Neural crest cell (in vitro differentiated cells): ENCODE measurements at places on chromosomes 7 and 10. TPM values are rescaled to one million over a fixed set of nuclear protein-coding genes. Genes with fewer than 3 reads are reported as not detected.

- DNase-seq, result no peak
- H3K4me3 ChIP-seq, result no peak overlapping the region
- H3K27me3 ChIP-seq, result no peaks in the 10 kb centered on the region
- peaks cover 3% of the 10 kb centered on the region for H3K36me3 ChIP-seq
These were observed 29.6 kb downstream of the MAD1L1 start for GRCh38 chr7:2202901-2203765.

Gene ZNHIT1
- total RNA-seq, result 53.3 and 53.7 TPM in 2 replicates

GRCh38 chr7:46881507-46882127, 700.3 kb downstream of the TNS3 start:
- no peak overlapping the region for H3K27ac ChIP-seq
- H3K4me3 ChIP-seq, result no peak overlapping the region
- DNase-seq, result no peak
- no peaks in the 10 kb centered on the region for H3K27me3 ChIP-seq
- peaks cover 3% of the 10 kb centered on the region for H3K36me3 ChIP-seq

DNA sequence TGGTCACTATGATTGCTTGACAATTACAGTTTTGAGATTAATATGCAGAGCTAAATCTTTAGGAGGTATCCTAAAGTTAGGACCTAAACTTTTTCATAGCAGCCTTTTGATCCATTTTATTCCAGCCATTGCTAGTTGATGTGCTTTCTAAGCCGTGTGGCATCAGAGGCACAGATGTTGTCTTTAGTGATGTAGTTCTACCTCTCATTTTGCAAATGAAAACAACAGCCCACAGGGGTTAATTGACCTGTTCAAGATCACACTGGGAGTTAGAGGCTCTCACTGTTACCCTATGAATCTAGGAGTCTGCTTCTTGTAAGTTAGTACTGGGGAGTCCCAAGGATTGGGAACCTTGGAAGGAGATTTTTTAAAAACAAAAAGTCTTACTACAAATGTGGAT, 10.6 kb downstream of the AUTS2 start:
- DNase-seq, result no peak
- H3K4me3 ChIP-seq, result no peak overlapping the region
- peaks cover 23% of the 10 kb centered on the region for H3K4me1 ChIP-seq
- no peaks in the 10 kb centered on the region for H3K36me3 ChIP-seq
- no peak overlapping the region for H3K27ac ChIP-seq
- peaks cover 14% of the 10 kb centered on the region for H3K27me3 ChIP-seq

Gene ASZ1
- total RNA-seq, result not detected in 2 replicates

- no peaks in the 10 kb centered on the region for H3K36me3 ChIP-seq
- H3K4me1 ChIP-seq, result no peaks in the 10 kb centered on the region
- no peaks in the 10 kb centered on the region for H3K27me3 ChIP-seq
- H3K4me3 ChIP-seq, result no peak overlapping the region
- no peak overlapping the region for H3K27ac ChIP-seq
- no peak for DNase-seq
These were observed 397.9 kb downstream of the TFEC start for GRCh38 chr7:115632636-115633035.

DNA sequence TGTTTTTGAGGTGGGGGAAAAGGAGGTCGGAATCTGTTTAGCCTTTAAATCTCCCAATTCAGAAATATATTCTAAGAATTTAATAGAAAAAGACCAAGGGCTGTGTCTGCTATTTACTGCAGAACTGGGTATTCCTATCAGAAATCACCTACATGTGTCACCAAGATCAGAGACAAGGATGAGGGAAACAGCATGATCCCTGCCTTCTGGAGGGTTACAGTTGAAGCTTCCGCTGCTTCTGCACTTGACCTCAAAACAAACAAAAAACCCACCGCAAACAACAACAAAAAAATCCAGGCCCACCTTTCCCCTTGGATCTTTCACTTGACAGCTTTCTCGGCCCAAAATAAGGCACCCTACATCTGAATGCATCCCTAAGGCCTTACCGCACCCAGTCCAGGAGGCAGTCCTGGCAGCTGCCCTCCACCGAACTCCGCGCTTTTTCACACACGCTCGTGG, 750 bp upstream of the CDK14 start:
- peak; percentile 8 for DNase-seq
- H3K27ac ChIP-seq, result peak overlapping the region; percentile 91
- H3K36me3 ChIP-seq, result no peaks in the 10 kb centered on the region
- peaks cover 37% of the 10 kb centered on the region for H3K4me1 ChIP-seq
- H3K4me3 ChIP-seq, result peak overlapping the region; percentile 98

GRCh38 chr7:37912756-37913155, 3.9 kb downstream of the SFRP4 start:
- peaks cover 55% of the 10 kb centered on the region for H3K27me3 ChIP-seq
- no peaks in the 10 kb centered on the region for H3K36me3 ChIP-seq
- no peak for DNase-seq

GRCh38 chr7:100745184-100745583, 11.8 kb downstream of the ZAN start:
- no peaks in the 10 kb centered on the region for H3K4me1 ChIP-seq
- peaks cover 3% of the 10 kb centered on the region for H3K36me3 ChIP-seq
- H3K27ac ChIP-seq, result no peak overlapping the region
- peaks cover 5% of the 10 kb centered on the region for H3K27me3 ChIP-seq
- no peak overlapping the region for H3K4me3 ChIP-seq

Gene LIPN
- not detected in 2 replicates for total RNA-seq

GRCh38 chr10:103690281-103690680, 165.1 kb downstream of the SH3PXD2A start:
- H3K4me1 ChIP-seq, result peaks cover 27% of the 10 kb centered on the region
- H3K36me3 ChIP-seq, result no peaks in the 10 kb centered on the region
- DNase-seq, result no peak
- H3K27ac ChIP-seq, result no peak overlapping the region

- peaks cover 13% of the 10 kb centered on the region for H3K4me1 ChIP-seq
- no peak for DNase-seq
- no peak overlapping the region for H3K27ac ChIP-seq
- no peak overlapping the region for H3K4me3 ChIP-seq
- H3K27me3 ChIP-seq, result no peaks in the 10 kb centered on the region
These were observed 137.0 kb downstream of the CNNM2 start for GRCh38 chr10:103055105-103055504.

DNA sequence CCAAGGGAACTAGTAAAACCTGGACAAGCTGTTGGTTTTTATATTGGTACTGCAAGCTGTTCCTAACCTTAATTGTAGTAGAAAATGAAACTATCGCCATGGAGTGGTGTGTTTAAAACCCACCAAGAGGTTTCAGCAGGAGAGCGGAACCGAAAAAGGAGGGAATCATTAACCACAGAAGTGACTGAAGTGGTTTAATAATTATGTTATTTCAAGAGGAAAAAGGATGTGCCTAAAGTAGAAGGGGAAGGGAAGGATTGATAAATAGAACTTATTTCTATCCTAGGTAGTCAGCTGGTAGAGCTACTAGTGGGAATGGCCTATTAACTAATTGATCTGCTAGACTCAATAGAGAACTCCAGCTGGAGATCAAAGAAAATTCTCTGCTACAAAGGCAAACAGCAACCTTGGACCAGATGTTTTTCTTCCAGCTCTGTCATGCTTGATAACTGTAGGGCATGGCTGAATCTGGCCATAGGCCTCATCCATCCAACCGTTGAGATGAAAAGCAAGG, 91.8 kb downstream of the BAMBI start:
- no peak overlapping the region for H3K4me3 ChIP-seq
- H3K4me1 ChIP-seq, result peaks cover 25% of the 10 kb centered on the region
- no peak overlapping the region for H3K27ac ChIP-seq
- H3K36me3 ChIP-seq, result peaks cover 3% of the 10 kb centered on the region

Gene ST8SIA6
- not detected in 2 replicates for total RNA-seq

DNA sequence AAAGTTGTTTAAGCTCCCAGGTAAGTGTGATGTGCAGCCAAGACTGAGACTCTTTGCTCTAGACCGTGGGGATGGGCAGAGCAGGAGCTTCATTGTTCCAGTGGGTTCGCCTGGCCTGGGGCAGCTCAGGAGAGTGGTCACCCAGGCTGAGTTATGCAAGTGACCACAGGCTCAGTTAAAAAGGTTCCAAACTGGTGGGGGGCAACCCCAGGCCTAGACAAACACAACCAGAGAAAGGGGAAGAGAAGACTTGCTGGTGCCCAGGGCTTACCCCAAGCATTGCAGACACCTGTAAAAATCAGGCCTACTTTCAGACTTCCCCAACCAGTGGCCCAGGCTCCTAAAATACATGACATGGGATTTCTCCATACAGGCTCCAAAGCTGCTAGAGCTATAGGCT, 21.6 kb downstream of the CREB3L2 start:
- H3K27me3 ChIP-seq, result no peaks in the 10 kb centered on the region
- no peak overlapping the region for H3K27ac ChIP-seq
- peaks cover 84% of the 10 kb centered on the region for H3K4me1 ChIP-seq
- H3K36me3 ChIP-seq, result peaks cover 29% of the 10 kb centered on the region
